Activated CD8-positive, alpha-beta memory T cell treated with anti-CD3 and anti-CD28 coated beads, Interleukin-2, amount 10 ng/mL, durations not matched to agents 7 days and 5 days (primary cell): ENCODE measurements at places on chromosomes 16 and 17.

GRCh38 chr17:2909846-2910234 lies 113.6 kb downstream of the RAP1GAP2 start:
- H3K27me3 ChIP-seq: no peaks in the 10 kb centered on the region
- no peak overlapping the region for H3K27ac ChIP-seq
- H3K4me3 ChIP-seq: no peak overlapping the region
- H3K4me1 ChIP-seq: peaks cover 10% of the 10 kb centered on the region

DNA sequence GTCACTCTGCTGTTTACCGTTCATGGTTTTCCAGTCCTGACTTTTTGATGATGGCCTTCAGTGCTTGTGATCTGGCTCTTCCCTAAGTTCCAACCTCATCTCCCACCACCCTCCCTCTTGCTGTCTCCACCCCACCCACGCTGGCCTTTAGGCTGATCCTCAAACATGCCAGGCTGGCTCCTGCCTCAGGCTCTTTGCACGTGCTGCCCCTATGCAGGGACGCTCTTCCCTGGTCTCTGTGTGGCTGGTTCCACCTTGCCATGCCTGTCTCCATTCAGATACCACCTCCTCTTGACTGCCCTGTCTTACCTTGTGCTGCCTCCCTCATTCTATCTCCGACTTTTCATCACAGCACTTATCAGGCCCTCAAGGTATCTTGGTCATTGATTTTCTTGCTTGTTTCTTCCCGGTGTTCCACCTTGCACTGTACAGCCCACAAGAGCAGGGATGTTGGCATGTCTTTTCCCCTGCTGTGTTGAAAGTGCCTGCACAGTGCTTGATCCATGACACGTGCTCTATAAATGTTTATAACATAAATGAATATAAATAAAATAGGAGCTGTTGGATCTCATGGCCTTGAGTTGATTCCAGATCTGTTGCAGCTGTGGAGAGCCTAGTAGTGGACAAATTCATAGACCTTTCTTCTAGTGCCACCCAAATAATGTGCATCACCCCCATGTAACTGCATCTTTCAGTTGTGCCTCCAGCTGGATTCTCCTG lies 229.0 kb downstream of the SNX29 start:
- DNase-seq: no peak
- H3K4me3 ChIP-seq: no peak overlapping the region
- no peak overlapping the region for H3K27ac ChIP-seq
- H3K4me1 ChIP-seq: no peaks in the 10 kb centered on the region

GRCh38 chr17:62653002-62653825 lies 25.7 kb downstream of the MRC2 start:
- DNase-seq: peak; percentile 85
- peaks cover 2% of the 10 kb centered on the region for H3K36me3 ChIP-seq
- peaks cover 25% of the 10 kb centered on the region for H3K4me1 ChIP-seq
- peak overlapping the region; percentile 52 for H3K4me3 ChIP-seq
- H3K27ac ChIP-seq: peak overlapping the region; percentile 59

GRCh38 chr16:55917373-55918160 lies 42.4 kb upstream of the CES5A start:
- H3K4me3 ChIP-seq: no peak overlapping the region
- H3K36me3 ChIP-seq: no peaks in the 10 kb centered on the region
- H3K27ac ChIP-seq: no peak overlapping the region
- H3K27me3 ChIP-seq: peaks cover 15% of the 10 kb centered on the region

- H3K4me1 ChIP-seq: no peaks in the 10 kb centered on the region
- H3K27me3 ChIP-seq: peaks cover 2% of the 10 kb centered on the region
- H3K27ac ChIP-seq: no peak overlapping the region
- H3K36me3 ChIP-seq: no peaks in the 10 kb centered on the region
- H3K4me3 ChIP-seq: no peak overlapping the region
Observed at GRCh38 chr17:13735861-13736260, 134.1 kb upstream of the HS3ST3A1 start.

DNA sequence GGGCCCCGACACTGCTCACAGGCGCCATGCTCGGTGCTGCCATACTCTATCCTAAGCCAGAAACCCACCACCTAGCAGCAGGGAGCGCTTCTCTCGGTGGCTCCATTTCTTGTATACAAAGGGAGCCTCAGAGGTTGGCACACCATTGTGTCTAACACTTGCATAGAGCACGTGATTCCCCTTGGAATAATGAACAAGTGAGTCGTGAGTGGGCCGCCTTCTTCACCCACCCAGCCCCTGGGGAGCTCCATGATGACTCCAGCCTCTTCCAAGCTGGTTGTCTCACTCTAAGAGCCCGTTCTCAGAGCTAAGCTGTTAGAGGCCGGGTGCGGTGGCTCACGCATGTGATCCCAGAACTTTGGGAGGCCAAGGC lies 82.3 kb upstream of the ZNF469 start:
- no peak for DNase-seq
- H3K4me1 ChIP-seq: peaks cover 12% of the 10 kb centered on the region
- H3K27ac ChIP-seq: no peak overlapping the region
- no peak overlapping the region for H3K4me3 ChIP-seq
- no peaks in the 10 kb centered on the region for H3K36me3 ChIP-seq

GRCh38 chr17:36088670-36089338 lies 1.1 kb downstream of the CCL3 start:
- H3K4me1 ChIP-seq: peaks cover 85% of the 10 kb centered on the region
- H3K27me3 ChIP-seq: peaks cover 3% of the 10 kb centered on the region
- peak overlapping the region; percentile 74 for H3K4me3 ChIP-seq

DNA sequence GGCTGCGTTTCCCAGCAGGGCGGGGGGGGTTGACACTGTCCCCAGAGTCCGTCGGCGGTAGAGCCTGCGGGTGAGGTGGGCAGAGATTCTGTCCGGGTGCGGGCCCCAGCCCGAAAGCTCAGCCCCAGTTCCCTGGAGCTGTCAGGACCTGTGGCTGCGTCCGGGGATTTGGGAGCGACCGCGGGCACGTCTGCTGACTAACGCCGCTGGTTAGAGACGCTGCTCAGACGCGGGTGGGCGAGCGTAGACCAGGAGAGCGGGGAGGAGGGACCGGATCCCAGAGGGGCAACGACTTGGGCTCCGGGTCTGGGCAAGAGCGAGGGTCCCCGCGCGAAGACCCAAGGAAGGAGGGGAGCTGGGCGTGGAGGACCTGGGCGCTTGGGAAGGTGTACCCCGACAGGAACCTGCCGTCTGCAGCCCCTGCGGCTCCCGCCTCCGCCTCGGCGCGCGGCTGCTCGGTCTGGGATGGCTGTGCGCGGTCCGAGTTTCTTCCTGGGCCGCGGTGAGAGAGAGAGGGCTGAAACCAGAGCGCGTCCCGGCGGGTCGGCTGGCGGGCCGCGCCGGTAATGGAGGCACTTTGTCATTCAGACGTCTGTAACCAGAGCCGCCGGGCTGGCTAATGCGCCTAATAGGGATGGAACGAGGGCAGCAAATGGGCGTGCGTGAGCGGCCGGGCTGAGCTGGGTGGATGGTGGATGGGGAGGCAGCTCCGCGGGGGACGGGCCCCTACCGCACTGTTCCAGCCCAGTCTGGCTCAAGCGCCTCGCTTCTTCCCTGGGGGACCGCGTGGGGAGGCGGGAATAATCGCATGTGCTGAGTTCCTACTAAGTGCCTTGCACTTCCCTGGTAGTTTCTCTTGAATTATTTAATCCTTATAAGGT lies 2.3 kb downstream of the NGFR start:
- no peak overlapping the region for H3K27ac ChIP-seq
- peaks cover 80% of the 10 kb centered on the region for H3K27me3 ChIP-seq
- H3K4me1 ChIP-seq: peaks cover 22% of the 10 kb centered on the region
- H3K36me3 ChIP-seq: no peaks in the 10 kb centered on the region
- no peak for DNase-seq

DNA sequence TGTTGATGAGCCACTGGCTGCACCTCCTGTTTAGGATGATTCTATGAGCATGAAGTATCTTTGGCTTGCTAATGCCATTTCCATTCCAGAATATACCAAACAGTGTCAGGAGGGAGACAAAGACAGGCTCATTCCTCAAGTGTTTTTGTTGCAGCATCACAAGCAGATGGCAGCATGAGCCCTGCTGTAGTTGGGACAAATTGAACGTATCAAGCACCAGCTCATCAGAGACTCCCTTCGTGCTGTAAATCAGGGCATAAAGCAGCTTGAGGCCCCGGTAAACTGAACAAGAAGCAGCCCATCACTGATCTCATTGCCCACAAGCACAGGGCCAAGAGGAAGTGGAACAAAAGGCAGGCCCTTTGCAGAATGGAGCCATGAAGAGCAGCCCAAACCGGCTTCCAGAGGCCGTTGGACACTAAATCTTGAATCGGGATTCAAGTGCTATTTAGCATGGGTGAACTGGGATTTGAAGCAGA lies 45.9 kb upstream of the HS3ST3A1 start:
- H3K36me3 ChIP-seq: no peaks in the 10 kb centered on the region
- H3K4me1 ChIP-seq: no peaks in the 10 kb centered on the region
- DNase-seq: no peak
- H3K27ac ChIP-seq: no peak overlapping the region
- H3K4me3 ChIP-seq: no peak overlapping the region

DNA sequence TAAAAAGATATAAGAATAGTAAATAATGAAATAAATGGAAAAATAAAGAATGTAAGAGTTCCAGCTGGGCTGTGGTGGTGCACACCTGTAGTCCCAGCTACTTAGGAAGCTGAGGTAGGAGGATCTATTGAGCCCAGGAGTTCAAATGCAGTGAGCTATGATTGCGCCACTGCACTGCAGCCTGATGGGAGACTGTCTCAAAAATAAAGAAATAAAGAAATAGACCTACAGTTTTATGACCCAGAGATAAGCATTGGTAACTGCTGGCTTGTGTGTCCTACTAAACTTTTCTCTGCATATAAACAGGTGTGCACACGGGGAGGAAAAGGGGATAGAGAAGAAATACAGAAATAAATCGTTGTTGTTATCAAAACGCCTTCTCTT lies 7.8 kb upstream of the PDP2 start:
- H3K4me3 ChIP-seq: peak overlapping the region; percentile 78
- H3K27ac ChIP-seq: peak overlapping the region; percentile 92
- H3K4me1 ChIP-seq: peaks cover 51% of the 10 kb centered on the region
- peaks cover 1% of the 10 kb centered on the region for H3K36me3 ChIP-seq

DNA sequence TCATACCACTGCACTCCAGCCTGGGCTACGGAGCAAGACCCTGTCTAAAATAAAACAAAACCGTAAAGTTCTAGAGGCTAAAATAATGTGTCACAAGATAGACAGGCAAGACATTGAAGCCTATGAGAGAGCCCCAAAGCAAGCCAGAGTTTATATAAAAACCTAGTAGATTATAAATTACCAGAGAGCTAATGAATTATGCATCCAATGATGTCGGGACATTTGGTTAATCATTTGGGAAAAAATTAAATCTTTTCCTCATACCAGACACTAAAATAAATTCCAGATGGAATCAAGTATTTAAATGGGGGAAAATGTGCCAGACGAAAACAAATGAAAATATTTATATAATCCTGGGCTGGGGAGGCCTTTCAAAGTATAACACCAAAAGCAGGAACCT lies 24.2 kb downstream of the CCDC40 start:
- DNase-seq: no peak
- no peaks in the 10 kb centered on the region for H3K27me3 ChIP-seq
- H3K4me3 ChIP-seq: no peak overlapping the region
- no peaks in the 10 kb centered on the region for H3K4me1 ChIP-seq

DNA sequence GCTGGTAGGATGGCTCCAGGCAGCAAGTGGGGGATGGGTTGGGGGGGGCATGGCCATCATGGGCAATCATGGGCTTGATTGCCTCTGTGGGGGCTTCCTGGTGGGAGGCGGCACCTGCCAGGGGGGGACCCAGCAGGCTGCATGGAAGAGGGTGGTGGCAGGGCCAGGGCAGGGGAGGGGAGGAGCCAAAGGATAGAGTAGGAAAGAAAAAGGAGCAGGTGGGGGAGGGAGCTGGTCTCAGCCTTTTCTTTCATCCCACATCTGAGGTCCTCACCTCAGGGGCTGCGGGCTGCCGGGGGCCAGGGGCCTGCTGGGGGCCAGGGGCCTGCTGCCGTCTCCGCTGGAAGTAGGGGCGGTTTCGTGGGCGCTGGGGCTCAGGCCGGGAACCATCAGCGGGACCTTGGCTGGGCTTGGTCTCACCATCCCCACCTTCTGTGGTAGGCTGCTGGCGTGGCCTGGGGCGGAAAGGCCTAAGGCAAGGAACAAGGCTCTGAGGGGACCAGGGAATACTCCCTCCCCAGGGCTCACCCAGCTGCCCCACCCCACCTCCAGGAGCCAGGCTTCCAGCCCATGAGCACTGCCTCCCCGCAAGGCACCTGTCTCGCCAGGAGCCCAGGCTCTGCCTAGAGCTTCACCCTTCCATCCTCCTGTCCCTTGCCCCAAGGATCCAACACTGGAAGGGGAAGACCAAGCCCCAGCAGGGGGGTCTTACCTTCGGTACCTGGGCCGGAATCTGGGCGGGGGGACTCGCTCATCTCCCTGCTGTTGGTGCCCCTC lies 5.0 kb downstream of the YBX2 start:
- H3K4me3 ChIP-seq: no peak overlapping the region
- H3K27me3 ChIP-seq: peaks cover 54% of the 10 kb centered on the region
- no peak overlapping the region for H3K27ac ChIP-seq
- no peaks in the 10 kb centered on the region for H3K36me3 ChIP-seq
- DNase-seq: no peak

- peaks cover 39% of the 10 kb centered on the region for H3K36me3 ChIP-seq
- peak overlapping the region; percentile 70 for H3K27ac ChIP-seq
- no peak overlapping the region for H3K4me3 ChIP-seq
- H3K4me1 ChIP-seq: peaks cover 32% of the 10 kb centered on the region
- DNase-seq: peak; percentile 72
Observed at GRCh38 chr17:75238684-75239191, 22.7 kb downstream of the GGA3 start.

DNA sequence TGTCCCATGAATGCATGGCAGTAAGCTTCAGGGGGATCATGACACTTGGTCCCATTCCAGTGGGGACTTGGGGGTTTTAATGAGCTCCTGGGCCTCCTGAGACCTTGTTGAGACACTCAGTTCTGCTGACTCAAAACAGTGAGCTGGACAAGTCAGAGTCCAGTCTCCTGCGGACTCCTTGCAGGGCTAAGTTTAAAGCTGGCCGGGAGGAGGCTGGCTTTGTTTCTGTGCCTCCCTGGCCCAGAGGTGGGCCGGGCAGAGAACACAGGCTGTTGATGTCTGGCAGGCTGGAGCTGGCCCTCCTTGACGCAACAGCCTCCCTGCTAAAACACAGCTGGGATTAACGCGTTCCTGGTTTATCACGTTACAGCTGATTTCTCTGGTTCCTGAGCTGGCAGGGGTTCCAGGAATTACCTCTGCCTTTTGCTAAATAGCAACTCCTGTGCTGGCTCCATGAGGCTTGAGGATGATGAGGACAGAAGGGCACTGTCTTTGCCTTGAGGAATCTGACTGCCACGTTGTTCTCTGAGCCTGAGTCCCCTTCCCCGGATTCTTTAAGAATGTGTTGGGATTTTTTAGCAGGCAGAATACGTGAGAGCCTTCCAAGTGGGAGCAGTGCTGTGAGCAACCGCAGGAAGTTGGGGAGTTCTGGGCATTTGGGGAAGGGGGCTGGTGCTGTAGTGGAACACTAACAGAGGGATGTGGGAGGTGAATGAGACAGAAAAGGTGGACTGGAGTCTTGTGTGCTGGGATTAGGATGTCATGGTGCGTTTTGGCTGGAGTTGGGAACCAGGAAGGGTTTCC lies 2.0 kb downstream of the GPT2 start:
- DNase-seq: no peak
- peaks cover 16% of the 10 kb centered on the region for H3K27me3 ChIP-seq
- H3K4me1 ChIP-seq: peaks cover 14% of the 10 kb centered on the region
- no peak overlapping the region for H3K4me3 ChIP-seq
- H3K27ac ChIP-seq: no peak overlapping the region

GRCh38 chr17:77497578-77497934 lies 356.8 kb downstream of the SEC14L1 start:
- no peaks in the 10 kb centered on the region for H3K27me3 ChIP-seq
- peaks cover 27% of the 10 kb centered on the region for H3K36me3 ChIP-seq
- no peak overlapping the region for H3K4me3 ChIP-seq
- H3K27ac ChIP-seq: no peak overlapping the region
- no peak for DNase-seq

GRCh38 chr16:56451753-56452689 lies 667 bp downstream of the OGFOD1 start:
- H3K4me3 ChIP-seq: peak overlapping the region; percentile 89
- H3K36me3 ChIP-seq: peaks cover 38% of the 10 kb centered on the region
- DNase-seq: peak; percentile 49
